Gastroesophageal sphincter (tissue), 4 donors: ENCODE measurements at places on chromosomes 16 and 17.

DNA sequence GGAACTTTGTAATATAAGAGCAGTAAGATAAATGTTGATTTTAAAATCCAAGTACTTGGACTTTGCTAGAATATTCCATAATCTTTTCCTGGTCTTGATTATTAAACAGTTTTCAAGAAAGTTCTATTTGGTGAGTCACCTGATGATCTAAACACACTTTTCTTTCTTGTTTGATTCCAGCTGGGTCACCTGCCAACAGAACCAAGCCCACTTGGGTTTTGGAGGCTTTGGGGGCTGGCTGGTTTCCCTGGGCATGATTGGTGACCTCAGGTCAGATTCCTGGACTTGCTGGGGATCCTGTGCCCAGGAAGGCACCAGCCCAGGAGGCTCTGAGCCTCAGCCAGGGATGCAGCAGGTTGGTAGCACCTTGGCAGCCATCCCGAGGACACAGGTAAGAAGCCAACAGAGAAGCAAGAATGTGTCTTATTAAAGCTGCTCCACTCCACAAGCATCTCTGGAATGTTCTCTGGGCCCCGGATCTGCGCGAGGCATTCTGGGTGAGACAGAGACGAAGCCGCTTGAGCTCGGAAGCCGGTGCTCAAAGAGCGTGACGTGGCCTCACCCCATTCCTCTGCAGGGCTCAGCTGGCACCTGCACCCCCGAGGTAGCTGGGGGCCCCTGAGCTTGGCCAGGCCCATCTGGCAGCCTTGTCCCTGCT, 3.1 kb upstream of the TEX19 start:
- ATAC-seq, result no peak

DNA sequence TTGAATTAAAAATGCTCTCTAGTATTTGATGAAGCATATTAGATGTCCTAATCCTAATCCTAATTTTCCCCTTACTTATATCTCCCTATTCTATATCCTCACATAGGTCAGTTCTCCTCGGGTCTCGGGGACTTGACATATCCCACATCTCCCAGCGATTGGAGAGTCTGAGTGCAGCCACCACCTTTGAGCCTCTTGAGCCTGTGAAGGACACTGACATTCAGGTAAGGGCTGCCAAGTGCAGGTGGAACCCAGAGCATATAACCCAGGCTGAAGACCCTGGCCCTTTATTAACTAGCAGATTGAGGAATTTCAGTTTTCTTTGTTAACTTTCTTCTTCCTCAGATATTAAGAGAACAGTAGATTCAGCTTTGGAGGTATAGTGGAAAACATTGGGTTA, 28.5 kb downstream of the NUP93 start:
- ATAC-seq, result no peak

GRCh38 chr17:57518587-57519581, 226.2 kb downstream of the CCDC182 start:
- no peak for ATAC-seq

GRCh38 chr17:76585649-76586593, at the start of gene ST6GALNAC2:
TSS of gene ST6GALNAC2 (minus strand) at chr17:76585860. CDS start at chr17:76585808, 52 bp downstream.
- ATAC-seq, result peak; percentile 81

- ATAC-seq, result no peak
Observed at GRCh38 chr16:31107465-31107867, 720 bp upstream of the BCKDK start.
